ENCODE measurements at places on chromosomes 2 and 18.

GRCh38 chr2:72925328-72925943, 8.1 kb downstream of the EMX1 start:
- peak; percentile 57 for DNase-seq

GRCh38 chr2:54420524-54421172, 35.5 kb upstream of the SPTBN1 start:
- DNase-seq, result no peak

DNA sequence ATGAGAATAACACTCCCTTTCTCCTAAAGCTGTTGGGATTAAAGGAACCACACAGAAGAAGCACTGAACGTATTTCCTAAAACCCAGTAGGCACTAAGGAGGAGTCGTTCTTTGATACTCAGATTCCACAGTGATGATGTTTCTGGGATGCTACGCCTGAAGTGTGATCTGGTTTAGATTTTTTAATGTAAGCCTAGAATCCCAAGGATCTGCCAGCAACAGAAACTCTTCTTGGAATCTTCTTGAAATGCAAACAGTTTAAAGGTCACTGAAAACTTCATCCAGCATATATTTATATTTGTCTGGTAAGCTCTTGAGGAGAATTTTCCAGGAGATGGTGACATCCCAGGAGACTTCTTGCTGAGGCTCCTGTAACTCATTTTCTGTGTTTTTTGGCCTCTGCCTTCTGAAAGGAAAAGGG, 247.6 kb upstream of the TRIB2 start:
- DNase-seq, result no peak

DNA sequence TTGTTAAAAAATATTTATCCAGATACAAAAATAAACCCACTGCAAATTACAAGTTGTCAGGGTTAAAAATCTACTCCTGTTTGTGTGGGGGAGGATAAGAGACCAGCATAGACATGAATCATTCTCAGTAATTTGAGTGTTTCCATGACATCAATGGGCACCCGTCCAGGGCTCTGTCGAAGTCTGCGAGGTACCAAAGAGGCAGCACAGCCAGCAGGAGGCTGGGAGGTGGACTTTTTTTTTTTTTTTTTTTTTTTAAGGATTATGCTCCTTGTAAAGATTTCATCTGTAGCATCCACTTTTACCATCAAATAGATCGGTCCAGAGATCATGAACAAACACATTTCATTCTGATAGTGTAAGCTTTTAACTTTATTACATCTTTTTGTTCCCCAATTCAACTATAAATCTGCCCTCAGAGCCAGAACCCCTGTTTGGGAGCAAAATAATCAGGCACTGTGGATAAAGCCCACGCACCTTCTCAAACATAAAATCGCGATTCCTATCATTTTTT, 182.0 kb downstream of the TCF4 start:
- DNase-seq, result peak; percentile 83

- no peak for DNase-seq
These were observed 54.8 kb downstream of the FAM168B start for GRCh38 chr2:131038258-131039100.

- DNase-seq, result no peak
These were observed 67.0 kb upstream of the SERTAD2 start for GRCh38 chr2:64720535-64721319.

DNA sequence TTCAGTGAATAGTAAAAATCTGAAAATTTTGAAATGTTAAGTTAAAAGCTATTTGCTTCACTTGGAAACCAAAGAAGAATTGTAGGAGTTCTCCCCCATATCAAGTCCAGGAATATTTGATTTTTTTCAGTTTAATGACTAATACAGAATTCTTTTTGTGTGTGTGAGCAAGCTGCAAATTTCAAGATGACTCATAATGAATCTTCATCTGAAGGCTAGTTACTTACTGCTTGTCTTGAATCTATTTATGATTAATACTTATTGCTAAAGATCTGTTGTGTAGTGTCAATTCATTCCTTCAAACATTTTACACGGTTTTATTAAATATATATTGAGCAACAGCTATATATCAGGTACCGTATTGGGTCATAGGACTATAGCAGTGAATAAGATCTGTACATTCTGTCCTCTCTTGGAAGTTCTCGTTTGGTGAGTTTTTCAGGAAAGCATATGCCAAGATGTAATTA, 47.8 kb upstream of the CAVIN2 start:
- no peak for DNase-seq
